Effector CD8-positive, alpha-beta T cell (primary cell): ENCODE measurements at places on chromosomes 13 and 19.
A peak's percentile ranks its signal among the peaks of the same experiment; 100 is the strongest.

GRCh38 chr13:114264886-114265611 is 16.4 kb upstream of the UPF3A start:
- no peak for DNase-seq

DNA sequence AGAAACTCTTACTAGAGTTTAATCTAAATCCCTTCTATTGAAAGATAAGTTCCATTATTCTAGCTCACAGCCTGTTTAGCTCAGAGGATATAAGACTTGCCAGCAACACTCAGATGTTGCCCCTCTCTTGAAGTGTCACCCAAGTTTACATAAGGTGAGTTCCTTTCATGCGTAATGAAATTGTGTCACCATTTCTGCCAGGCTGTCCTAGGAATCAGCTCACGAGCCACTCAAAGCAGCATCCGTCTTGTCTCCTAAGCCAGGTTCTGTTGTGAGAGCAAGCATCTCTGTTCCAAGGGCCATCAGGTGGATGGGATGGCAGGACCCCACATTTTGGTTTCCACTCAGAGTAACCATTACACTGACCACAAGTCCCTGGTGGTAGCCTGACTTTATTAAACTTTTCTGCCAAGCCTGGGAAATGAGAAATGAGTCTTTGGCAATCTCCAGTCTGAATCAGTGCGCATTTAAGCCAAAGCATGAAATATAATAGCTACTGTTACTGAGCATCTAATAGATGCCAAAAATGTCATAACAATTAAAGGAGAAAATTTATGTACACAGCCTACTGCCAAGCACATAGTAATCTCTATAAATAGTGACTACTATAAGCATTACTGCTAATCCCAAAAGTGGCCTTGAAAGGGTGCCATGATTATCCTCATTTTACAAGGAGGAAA is 179.6 kb upstream of the MIR17HG start:
- no peak for DNase-seq

- DNase-seq, result no peak
Observed at GRCh38 chr13:48818495-48819356, 157.0 kb upstream of the FNDC3A start.

GRCh38 chr13:99125326-99125915 is 75.2 kb upstream of the UBAC2 start:
- no peak for DNase-seq

GRCh38 chr19:17079710-17080439 is 4.3 kb downstream of the MYO9B start:
- DNase-seq, result no peak

GRCh38 chr13:34879851-34880250 is 62.2 kb upstream of the NBEA start:
- DNase-seq, result no peak

- DNase-seq, result peak; percentile 53
Observed at GRCh38 chr19:5804516-5805461, at the start of gene NRTN. NRTN (plus strand) TSS chr19:5805067; CDS start chr19:5824166, 19,099 bp downstream.

- no peak for DNase-seq
Observed at GRCh38 chr19:33798681-33799111, 2.0 kb downstream of the KCTD15 start.

- no peak for DNase-seq
Observed at GRCh38 chr13:57877601-57878000, 246.1 kb downstream of the PCDH17 start.

GRCh38 chr13:108594153-108594552 is 35.3 kb upstream of the MYO16 start:
- DNase-seq, result no peak

DNA sequence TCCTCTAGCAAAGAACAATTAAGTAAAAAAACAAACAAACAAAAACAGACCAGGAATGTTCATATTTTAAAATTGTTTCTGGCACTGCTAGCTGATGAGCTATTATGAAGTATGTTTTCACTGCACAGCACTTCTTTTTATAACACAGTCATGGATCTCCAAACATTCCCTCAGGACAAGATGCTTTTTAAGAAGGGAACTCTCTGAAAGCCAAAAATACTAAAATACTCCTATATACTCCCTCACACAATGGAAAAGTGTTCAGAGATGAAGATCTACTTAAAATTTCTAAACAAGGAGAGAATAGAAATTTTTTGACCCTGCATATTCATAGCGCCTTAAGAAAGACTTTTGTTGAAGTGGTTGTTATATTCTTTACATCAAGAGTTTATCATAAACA is 926.8 kb downstream of the DIAPH3 start:
- no peak for DNase-seq

GRCh38 chr13:28457521-28457920 is 37.4 kb downstream of the FLT1 start:
- no peak for DNase-seq

GRCh38 chr19:34432797-34433196 is 4.6 kb downstream of the UBA2 start:
- DNase-seq, result no peak

DNA sequence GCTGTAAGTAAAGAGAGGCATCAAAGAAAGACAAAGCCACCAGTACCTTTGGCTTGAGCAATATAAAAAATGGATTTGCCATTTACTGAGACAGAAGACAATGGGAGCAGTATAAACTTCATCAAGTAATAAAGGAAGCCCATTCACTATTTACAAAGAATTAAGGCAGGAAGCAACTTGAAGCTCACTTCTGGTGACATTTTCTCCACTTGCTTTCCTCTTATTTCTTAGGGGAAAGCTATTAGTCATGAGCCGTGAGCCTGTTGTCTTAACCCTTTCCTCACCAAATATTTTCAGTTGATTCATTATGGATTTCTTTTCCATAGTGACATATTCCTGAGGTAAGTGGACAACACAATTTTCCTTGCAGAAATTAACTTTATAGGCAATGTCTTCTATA is 156.8 kb downstream of the DNAJC3 start:
- DNase-seq, result no peak

DNA sequence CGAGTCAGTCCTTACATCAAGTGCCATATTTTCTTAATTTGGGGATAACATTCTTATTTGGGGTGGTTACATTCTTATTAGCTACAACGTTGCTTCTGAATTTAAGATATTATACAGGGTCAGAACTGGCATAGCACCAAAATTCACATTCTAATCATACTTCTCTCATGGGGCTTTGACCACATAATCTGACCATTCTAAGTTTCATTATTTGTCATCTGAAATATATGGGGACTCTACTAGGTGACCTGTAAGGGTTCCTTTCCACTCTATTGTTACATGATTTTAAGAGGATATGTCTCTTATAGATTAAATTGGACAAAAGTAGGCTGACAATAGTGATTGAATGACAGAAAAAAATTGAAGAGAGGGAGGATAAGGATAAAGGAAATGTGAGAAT is 536.5 kb downstream of the KCTD12 start:
- no peak for DNase-seq

- no peak for DNase-seq
Observed at GRCh38 chr19:50344661-50345318, 15.6 kb upstream of the KCNC3 start.

DNA sequence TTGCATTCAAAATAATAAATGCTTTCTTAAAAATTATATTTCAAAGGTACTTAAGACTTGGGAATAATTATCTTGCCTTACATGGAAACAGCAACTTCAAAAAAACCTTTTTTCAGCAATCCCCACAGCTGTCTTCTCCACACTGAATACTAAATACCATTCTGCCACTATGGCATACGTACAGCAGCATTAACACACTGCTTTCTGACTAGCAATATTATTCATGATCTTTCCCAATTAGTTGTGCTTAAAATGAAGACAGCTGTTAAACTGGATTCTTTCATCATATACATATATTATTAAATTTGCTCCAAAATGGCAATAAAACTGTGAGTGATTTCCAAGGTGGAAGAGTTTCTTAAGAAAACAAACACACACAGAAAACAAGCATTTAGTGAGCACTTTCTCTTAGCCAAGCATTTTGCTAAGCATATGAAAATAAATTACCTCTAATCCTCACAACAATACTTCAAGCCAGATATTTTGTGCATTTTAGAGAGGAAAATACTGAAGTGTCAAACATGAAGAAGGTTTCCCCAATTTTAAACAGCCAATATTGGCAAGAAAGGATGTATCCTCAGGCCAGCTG is 609.5 kb downstream of the SLITRK1 start:
- DNase-seq, result no peak

DNA sequence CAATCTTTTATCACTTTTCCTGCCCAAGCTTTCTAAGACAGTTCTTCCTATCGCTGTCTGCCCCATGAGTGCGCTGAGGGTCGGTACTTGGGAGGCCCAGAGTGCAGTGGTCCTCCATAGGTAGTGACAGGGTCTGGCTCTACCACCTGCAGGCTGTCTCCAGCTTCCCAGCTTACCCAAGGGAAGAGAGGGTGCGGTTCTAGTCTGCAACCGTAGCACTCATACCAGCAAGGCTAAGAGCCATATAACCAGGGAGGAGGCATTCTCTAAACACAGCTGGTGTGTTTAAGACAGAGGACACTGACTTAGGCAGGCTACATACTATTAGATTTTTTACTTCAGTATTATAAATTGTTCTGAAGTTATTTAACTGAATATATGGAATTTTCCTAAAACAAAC is 8.2 kb downstream of the PROZ start:
- no peak for DNase-seq

GRCh38 chr13:60727140-60727539 is 330.1 kb downstream of the TDRD3 start:
- DNase-seq, result no peak

DNA sequence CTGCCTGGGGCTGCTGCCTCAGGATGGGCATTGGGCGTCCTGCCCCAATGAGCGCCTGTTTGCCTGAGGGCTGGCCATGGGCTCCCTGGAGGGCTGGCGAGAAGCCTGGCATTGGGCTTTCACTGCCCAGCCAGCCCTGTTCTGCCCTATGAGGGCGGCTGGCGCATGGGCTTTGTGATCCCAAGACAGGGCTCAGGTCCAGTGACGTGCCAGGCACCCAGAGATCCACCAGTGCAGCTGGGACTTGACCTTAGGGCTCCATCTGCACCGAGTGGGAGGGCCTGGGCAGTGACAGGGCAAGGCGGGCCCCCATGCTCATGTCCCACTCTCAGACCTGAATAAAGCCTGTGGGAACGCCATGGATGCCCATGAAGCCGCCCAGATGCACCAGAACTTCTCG is 34.3 kb downstream of the MAU2 start:
- DNase-seq, result no peak

DNA sequence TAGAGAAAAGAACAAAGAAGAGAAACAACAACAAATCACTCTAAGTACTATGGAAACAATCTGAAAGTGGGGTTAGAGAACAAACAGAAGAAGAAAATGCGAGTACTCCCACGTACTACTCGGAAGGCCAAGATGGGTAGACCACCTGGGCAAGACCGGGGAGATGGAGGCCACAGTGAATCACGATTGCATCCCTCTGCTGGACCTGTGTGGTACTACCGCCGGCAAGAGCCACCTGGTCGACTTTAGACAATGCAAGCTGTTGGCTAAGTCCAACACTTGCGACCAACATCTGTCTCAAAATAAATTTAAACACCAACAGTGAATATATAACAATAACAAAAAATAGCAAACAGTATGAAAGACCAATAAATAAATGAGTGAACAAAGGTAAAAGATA is 45.5 kb upstream of the ZNF91 start:
- no peak for DNase-seq

- no peak for DNase-seq
Observed at GRCh38 chr13:28402057-28402381, 92.9 kb downstream of the FLT1 start.

- no peak for DNase-seq
Observed at GRCh38 chr19:51777570-51778462, 16.8 kb downstream of the FPR2 start.

- no peak for DNase-seq
Observed at GRCh38 chr13:59360108-59360507, 803.6 kb downstream of the DIAPH3 start.

- DNase-seq, result no peak
Observed at GRCh38 chr13:110680852-110681251, 25.1 kb downstream of the CARS2 start.

GRCh38 chr19:246551-246950 is 44.7 kb downstream of the PLPP2 start:
- no peak for DNase-seq

- DNase-seq, result no peak
Observed at GRCh38 chr13:102555914-102556553, 40.8 kb upstream of the TPP2 start.

- DNase-seq, result no peak
Observed at GRCh38 chr13:40102854-40103253, 447.4 kb downstream of the COG6 start.

DNA sequence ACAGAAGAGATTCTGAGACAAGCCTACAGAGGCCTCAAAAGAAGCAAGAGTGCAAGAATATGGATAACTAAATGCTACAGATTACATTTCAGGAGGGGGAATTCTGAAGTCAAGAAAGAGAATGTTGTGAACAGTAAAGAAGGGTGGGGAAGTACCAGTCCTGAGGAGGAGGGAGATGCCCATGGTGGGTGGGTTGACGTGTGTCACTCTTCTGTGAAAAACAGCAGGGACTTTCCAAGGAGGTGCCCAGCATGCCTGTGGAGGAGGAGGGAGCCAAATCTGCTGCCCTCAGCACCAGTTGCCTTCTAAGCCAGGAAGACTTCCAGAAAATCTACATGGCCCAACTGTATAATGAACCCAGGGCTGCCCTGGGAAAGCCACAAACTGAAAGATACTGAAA is 87.7 kb downstream of the SGCG start:
- no peak for DNase-seq

DNA sequence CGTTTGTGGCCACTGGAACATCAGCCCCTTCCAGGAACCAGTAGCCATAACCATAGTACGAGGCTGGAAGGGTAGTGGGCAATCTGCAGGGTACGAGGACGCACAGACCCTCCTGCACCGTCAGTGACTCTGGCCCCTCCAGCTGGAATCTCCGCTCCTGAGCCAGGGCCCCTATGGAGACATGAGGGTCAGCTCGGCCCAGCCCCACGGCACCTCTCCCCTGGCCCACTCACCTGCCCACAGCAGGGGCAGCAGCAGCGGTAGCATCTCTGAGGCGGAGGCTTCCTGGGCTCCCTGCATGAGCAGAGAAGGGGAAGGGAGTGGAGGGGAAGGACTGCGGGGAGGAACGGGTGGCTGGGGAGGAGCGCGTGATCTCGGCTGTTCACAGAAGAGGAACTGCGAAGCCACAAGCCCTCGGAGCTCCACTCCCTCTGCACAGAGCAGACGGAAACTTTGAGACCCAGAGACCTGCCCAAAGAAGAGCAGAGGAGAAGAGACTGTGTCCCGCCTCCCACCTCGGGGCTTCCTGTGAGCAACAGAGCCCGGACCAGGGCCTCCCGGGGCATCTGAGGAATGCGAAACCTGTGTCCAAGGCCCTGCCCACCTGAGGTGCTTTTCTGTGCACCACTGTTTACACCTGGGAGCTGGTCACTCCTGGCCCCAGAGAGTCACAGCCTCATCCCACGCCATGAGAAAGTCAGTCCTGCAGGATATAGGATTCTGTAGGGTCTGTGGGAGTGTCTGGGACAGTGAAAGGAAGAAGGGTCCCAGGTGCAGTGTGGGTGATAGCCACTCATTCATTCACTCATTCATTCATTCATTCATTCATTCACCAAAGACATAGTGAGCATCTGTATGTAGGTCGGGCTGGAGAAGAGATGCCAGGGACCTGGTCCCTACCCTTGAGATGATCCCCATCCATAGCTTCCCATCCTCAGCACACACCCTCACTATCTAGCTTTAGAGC is at the start of gene SIGLEC6:
SIGLEC6 (minus strand) TSS at position 322 of the 967 bp plus-strand sequence; CDS start at position 300, 22 bp downstream.
- DNase-seq, result no peak

GRCh38 chr13:28052945-28053344 is 47.4 kb downstream of the FLT3 start:
- no peak for DNase-seq
